ENCODE measurements at places on chromosomes 4 and X.

DNA sequence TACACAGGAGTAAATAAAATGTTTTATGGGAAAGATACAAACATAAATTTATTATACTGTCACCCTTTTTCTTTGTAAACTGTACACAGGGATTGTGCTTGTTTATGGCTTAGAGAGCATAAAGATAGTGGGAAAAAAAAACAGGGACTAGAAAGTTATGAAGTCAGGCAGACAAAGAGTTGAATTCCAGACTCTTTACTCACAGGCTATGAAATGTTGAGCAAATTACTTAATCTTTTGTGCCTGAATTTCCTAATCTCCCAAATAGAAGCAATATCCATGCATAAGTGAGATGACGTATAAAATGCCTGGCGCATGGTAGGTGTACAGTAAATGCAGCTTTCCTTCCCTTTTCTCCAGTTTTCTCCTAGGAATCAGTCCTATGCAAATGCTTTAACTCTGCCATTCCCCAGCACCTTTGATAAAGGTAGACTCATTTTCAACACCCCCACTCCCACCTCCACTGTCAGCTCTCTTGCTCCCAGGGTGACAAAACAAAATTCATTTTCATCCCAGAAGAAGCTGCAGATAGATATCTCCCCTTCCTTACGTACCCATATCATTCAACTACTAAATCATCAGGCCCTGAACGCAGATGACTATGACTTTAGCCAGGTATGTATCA, 44.5 kb upstream of the BTC start:
- no peak for DNase-seq

DNA sequence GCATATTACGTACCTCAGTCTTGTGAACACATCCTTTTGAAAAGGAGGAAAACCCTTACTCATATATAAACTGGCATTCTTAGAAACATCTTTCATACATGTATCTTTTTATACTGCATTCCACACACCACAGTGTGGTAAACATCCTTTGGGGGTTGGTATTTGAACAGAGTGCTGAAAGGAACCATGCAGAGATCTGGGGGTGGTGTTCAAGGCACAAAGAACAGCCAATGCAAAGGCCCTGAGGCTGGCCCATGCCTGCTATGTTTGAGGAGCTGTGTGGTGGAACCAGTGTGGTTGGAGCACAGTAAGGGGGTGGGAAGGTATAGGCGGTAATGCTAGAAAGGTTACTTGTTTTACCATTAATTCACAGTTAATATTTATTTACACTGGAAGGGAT, 2.0 kb downstream of the ELK1 start:
- no peak for DNase-seq

GRCh38 chrX:9988762-9989161, 21.6 kb downstream of the CLDN34 start:
- no peak for DNase-seq

GRCh38 chrX:41449615-41450014, 2.5 kb downstream of the NYX start:
- no peak for DNase-seq

GRCh38 chr4:94653095-94653649, 104.6 kb upstream of the BMPR1B start:
- no peak for DNase-seq

DNA sequence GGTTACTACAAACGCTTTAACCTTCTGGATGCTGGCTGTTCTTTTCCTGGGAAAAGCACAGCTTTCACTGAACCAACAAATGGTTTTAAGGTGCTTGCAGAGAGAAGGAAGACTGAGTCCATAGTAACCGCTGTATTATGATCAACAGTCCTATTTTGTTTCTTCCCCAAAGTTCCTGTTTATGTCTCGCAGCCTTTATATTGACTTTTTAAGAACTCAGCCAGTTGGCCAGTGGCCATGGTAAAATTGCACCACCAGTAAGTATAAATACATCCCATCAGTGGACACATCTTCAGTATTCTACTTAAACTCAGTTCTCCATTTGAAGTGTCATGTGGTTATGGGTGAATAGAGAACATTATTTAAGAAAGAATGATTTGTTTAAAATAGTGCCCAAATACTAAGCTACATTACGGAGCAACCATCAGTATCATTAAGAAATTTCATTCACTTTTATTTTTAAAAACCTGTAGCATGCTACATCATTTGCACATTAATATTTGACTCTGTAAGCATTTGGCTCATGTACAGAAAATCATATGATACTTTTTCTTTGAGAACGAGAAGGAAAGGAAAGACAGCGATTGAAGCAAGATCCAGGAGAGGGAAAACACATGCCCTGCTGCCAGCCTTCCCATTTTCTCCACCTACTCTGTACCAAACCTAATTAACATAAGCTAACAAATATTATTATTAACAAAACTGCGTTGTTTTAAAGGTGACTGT, 287.0 kb downstream of the ARHGAP24 start:
- no peak for DNase-seq

GRCh38 chr4:89319756-89320155, 12.2 kb upstream of the GPRIN3 start:
- no peak for DNase-seq

GRCh38 chr4:74293558-74293957, 14.7 kb upstream of the EPGN start:
- DNase-seq, result no peak

- no peak for DNase-seq
Measured at GRCh38 chr4:7775396-7775795, 164.3 kb downstream of the AFAP1 start.

DNA sequence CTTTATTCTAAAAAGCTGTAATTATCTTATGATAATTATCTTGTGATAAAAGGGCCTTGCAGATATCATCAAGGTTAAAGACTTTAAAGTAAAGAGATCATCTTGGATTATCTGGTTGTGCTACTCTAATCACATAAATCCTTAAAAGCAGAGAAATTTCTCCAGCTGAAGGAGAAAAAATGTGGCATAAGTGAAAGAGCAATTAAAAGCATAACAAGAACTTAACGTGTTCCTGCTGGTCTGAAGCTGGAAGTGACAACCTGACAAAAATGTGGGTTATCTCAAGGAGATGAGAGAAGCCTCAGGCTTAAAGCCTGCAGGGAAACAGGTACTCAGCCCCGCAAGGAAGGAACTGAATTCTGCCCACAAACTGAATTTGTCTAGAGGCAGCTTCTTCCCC, 449.1 kb upstream of the NDST4 start:
- DNase-seq, result no peak

GRCh38 chrX:115047181-115047580, 29.8 kb upstream of the IL13RA2 start:
- DNase-seq, result no peak

GRCh38 chr4:141020801-141021261, 112.4 kb downstream of the RNF150 start:
- no peak for DNase-seq

DNA sequence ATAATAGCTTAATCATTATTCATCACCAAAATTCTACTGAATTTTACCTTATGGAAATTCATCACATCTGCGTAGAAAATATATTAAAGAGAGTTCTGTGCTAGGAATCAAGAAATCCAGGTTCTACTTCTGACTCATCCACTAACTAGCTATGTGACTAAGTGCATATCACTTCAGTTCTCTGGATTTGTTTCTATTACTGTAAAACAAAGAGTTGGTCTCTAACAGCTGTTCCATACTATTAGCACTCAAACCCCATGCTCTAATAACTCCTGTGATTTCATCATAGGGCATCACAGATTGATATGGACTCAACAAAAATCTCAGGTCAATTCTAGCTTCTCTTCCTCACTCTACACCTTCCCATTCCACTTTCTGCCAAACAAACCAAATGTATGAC, 572.0 kb downstream of the INPP4B start:
- no peak for DNase-seq

DNA sequence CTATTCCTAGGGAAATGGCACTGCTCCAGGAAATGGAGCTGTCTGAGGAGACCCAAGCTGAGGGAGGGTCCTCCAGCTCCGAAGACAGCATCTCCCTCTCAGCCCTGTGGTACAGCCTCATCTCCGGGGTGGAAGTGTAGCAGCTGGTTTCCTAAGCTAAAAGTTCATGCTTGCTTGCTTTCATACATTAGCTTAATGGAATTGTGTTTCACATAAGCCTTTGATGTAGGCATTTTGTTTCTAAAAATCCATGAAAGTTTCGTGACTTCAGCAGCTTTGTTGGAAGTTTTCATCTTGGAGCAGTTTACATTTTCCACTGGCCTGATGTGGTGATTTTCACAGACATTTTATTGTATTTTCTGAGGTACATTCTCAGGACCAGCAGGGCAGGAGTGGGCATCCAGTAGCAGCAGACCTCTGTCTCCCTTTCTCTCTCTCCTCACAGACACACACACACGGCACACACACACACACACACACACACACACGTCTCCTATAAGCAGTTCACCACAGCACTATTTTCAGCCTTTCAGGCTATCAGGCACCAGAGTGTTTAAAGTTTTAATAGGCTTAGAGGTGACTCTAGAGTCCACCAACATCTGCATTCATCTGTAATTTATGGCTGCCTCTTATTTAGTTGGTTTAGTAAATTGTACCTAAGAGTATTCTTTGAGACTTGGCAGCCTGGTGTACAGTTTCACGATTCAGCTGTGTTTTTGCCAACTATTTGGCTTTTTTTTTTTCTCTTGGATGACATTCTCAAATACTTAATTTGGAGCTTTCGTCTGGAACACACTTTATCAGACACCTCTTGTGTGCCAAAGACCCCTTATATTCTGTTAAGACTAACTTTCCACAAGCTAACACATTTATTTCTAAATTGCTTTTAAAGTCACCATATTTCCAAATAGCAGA, 225.8 kb upstream of the SFRP2 start:
- no peak for DNase-seq

DNA sequence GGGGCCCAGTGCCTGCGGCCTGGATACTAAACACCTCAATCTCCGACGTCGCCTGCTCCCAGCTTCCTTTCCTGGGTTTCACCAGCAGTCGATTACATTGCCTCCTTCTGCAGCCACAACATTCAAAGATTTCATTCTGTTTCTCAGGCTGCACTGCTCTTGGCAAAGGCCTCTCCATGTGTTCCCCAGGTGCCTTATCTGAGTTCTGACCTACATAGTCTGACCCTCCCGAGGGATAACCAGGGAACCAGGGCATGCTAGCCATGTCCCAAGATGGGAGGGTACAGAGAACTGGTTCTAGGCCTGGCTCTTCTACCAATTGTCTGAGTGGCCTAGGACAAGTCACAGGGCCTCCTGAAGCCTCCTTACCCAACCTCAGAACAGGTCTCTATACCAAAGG, 62.2 kb upstream of the ACSL1 start:
- DNase-seq, result no peak

DNA sequence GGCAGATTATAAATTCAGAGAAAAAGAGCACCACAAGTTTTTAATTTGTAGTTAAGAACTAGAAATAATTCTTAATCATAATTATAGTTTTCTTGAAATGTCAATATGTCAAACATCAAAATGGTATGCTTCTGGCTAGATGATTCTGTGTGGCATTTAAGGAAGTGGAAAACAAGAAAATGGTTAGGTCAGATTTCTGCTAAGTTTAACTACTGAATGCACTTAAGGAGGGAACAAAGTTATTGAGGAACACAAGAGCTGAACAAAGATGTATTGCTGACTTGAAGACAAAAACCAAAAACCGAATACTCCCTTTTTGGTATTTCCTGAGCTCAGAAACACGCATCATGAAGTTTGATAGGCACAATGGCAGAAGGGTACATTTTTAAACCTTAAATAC, 58.7 kb upstream of the GPR34 start:
- no peak for DNase-seq

- DNase-seq, result no peak
Measured at GRCh38 chr4:144658903-144659302, 12.9 kb downstream of the HHIP start.

GRCh38 chr4:78065508-78066192, 8.5 kb downstream of the FRAS1 start:
- no peak for DNase-seq

GRCh38 chrX:129158505-129158904, 364.8 kb downstream of the SMARCA1 start:
- no peak for DNase-seq

- DNase-seq, result no peak
Measured at GRCh38 chr4:161419822-161420221, 744.0 kb downstream of the FSTL5 start.

DNA sequence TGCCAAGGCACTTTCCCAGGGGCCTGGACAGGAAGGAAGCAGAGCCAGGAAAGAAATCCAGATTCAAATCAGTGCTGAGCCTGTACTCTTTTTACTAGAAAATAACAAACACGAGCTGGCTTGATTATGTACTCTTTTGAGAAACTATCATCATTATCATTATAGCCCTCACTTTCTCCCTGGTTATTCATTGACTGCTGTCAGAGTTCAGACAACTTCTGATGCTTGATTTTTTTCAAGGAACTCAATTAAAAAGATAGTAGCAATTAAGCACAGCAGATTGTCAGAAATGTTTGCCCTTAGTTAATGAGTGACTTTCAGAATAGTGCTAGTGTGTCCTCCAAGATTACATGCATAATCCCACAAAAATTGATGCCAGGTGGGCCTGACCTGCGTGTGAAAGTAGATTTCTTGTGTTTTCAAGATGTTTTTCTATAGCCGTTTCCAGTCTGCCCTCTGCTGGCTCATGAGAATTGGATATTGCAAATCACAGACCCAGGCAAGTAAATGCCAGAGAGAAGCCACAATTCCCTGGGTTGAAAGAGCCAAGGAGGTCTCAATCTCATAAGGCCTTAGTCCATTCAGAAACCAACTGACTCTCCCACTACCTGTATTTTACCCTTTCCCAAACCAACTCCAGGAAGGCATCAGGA, 14.3 kb upstream of the PNPLA4 start:
- DNase-seq, result peak; percentile 23

GRCh38 chr4:113080050-113080449, 30.6 kb downstream of the ANK2 start:
- DNase-seq, result peak; percentile 55

- no peak for DNase-seq
Measured at GRCh38 chrX:104255465-104255864, 732 bp upstream of the ESX1 start.

DNA sequence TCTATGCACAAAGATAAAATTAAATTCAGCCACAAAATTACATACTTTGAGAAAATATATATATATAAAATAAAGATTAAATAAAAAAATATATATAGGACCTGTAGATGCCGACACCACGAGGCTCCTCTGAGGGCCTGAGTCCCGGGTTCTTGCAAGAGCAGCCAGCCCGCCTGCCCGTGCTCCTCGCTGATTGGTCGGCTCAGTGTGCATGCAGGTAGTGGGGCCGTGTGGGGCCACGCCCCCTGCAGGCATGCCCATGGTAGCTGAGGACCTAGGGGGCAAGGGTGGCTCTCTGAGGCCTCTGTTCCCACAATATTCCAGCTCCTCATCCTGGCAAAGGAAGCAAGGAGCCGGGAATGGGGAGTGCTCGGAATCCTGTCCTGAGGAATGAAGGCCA, 80.5 kb upstream of the AMELX start:
- DNase-seq, result no peak

DNA sequence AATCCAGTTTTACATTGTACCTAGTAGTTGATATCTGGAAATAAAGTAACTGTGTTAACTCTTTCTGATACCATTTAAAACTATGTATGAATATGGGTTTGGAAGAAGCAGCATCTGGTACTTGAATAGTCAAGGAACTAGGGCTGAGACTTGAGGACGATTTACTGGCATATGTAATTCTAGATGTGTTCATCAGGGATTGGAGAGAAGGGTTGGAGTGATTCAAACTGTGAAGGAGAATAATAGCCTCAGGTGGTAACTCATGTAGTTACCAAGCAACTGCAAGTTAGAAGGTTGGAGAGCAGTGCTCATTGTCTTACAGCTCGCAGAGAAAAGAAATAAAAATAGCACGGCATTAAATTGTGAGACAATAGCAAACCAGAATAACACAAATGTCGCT, 29.5 kb upstream of the TXLNG start:
- DNase-seq, result no peak
